ENCODE measurements at places on chromosomes 2 and 18.

GRCh38 chr2:234403074-234403473 lies 93.8 kb downstream of the ARL4C start:
- no peak for DNase-seq

DNA sequence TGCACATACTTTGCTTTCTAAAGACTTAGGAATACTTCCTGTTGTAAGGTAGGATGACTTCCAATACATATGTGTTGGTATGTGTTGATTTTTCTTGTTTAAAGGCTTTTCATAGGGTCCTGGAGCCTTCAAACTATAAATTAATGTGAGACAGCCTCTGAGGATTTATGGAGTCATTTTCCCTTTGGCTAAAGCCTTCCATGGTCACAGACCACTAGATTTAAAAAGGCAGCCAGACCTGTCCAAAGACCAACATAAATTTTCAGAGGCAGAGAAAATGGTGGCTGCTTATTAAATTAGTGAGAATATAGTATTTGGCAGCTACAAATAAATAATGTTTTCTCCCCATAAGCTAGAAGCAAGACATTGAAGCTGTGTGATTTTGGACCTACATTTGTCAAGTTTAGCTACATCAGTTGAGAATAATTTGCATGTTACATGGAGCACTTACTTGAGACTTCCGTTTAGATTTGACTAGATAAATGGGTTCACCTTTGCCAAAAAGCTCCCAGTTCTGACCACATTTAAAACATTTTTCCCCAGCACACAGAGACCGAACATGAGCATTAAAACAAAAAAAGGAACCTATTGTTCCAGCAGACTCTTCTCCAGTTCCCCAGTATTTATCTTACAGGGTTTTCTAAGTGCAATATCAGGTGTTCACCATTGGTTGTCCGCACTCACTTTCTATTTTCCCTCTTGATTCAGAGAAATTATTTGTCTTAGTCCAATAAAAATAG lies 402.9 kb downstream of the PARD3B start:
- DNase-seq: no peak

DNA sequence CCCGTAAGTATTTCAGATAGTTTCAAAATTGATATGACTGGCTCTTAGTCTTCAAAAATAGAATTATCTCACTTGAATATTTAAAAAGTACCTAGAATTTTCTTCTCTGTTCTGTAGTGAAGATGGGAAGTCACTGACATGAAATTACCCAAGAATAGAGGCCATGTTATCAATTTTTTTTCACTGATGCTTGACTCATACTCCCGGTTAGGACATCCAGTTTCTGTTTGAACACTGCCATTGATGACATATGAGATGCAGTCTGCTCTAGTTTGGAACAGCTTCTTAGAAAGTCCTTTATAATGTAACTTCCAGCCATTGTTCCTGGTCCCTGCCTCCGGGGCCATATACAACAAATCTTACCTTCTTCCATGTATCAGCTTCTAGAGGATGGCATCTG lies 26.0 kb downstream of the MAP3K20 start:
- no peak for DNase-seq

DNA sequence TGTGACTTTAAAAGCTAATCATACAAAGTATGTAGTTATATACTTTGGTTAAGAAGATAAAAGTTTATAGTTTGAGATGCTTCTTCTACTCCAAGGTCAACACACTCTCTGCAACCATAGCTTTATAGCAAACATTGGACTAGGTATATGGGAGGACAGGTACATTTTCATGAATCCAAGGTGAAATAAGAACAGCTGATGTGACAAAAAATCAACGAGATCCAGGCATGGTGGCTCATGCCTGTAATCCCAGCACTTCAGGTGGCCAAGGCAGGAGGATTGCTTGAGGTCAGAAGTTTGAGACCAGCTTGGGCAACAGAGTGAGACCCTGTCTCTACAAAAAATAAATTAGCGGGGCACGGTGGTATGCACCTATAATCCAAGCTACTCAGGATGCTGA lies 163.3 kb upstream of the VWC2L start:
- DNase-seq: no peak

GRCh38 chr2:133434959-133435668 lies 133.1 kb downstream of the NCKAP5 start:
- no peak for DNase-seq

DNA sequence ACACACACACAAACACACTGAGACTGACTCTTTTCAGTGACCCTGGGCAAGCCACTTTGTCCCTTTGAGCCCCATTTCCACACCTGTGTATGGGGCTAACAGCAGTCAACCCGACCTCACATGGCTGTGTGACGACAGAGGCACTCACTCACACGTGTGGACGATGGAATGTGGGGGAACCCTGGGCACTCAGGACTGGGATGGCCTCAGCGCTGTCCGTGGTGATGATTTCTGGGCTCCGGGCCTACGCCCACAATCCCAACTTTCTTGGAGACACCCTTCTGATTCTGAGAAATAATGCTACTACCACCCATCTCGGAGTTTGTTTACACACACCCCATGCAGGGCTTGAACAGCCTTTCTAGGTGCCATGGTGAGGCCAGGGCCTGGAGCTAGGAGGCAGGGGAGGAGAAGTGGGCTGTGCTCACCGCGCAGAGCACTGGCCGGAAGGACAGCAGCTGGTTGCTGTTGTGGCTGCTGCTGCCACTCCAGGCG lies 1.5 kb downstream of the CRYBA2 start:
- no peak for DNase-seq

- no peak for DNase-seq
These were observed 119.5 kb upstream of the LMAN1 start for GRCh38 chr18:59478591-59478990.

DNA sequence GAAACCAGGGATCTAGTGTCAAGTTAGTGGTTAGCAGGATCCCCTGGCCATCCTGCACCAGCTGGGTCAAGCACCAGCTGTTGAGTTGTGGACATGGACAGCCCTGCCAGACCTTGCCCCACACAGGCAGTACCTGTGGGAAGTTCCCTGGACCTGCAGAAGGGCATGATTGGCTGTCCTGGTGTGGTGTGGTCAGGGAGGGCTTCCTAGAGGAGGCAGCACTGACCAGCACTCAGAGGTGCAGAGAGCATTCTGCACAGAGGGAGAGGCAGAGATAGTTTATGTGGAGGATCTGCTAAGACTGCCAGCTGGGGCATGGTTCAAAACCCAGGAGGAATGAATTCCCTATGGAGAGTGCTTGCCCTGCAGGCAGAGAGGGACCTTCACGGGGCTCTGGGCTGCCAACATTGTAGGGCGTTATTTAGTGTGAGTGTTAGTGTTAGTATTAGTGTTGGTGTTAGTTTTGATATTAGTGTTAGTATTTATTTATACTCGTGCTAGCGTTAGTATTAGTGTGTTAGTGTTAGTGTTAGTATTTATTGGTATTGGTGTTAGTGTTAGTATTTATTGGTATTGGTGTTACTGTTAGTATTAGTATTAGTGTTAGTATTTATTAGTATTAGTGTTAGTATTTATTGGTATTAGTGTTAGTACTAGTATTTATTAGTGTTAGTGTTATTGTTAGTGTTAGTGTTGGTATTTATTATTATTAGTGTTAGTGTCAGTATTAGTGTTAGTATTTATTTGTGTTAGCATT lies 31.9 kb downstream of the TWIST2 start:
- DNase-seq: no peak

- no peak for DNase-seq
These were observed 140.3 kb downstream of the TRIB2 start for GRCh38 chr2:12856934-12857601.

- DNase-seq: no peak
These were observed 107.1 kb downstream of the CTNNA2 start for GRCh38 chr2:79619976-79620375.

DNA sequence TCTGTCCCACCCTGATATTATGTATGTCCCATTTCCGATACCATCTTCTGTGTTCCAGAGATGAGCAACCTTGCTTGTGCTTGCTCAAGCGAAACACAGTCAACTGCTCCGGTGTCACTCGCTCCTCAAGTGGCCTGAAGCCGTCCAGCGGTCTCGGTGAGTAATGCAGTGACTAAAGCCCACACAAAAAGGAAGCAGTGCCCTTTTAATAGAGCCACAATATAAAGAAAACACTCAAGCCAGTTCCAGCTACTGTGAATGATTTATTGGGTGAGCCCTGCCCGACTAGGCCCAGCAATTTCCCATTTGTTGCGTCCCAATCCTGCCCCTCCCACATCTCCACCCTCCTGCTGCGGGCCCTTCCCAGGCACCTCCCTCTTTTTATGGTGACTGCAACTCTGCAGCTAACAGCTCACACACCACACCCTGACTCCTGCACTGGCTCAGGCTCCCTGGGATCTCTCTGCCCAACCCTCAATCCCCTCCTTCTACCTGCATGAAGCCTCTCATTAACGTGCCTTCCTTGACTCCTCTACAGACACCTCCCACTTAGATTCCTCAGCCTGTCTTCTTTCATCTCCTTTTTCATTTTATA lies 44.2 kb upstream of the DSC1 start:
- no peak for DNase-seq

DNA sequence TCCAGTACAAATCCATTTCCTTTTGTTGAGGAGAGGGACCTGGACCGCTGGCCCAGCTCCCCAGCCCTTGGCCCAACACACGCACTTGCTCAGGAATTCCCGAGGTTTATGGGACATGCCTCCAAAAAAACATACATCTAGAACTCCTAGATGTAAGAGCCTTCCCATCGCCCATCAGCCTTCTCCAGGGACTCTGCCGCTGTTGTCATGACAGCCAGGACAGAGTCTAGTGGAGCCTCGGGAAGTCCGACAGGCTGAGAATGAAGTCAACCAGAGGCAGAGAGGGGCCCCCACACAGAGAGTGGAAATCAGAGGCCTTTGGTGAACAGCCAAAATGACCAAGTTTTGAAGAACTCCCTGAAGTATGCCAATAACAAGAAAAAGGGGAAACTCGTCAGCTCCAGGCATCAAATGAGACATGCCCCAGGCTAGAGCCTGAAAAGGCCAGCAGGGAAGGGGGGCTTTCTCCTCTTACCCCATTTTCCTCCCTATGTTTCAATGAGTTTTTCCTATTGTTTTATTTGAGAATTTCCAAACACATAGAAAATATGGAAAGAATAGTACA lies 43.2 kb upstream of the CAB39 start:
- no peak for DNase-seq

GRCh38 chr2:178807227-178808008 lies at the start of gene TTN:
Gene TTN (minus strand): TSS chr2:178807423. CDS start chr2:178804642, 2,781 bp downstream.
- no peak for DNase-seq

DNA sequence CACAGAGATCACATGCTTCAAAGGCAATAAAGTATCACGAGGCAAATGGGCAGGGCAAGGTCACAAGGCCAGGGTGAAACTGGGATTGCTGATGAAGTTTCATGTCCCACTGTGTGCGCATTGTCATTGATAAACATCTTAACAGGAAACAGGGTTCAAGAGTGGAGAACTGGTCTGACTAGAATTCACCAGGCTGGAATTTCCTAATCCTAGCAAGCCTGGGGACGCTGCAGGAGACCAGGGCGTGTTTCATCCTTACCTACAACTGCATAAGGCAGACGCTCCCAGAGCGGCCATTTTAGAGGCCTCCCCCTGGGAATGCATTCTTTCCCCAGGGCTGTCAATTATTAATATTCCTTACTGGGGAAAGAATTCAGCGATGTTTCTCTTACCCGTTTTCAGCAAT lies 33.2 kb downstream of the PTPN4 start:
- no peak for DNase-seq

- no peak for DNase-seq
These were observed 76.6 kb downstream of the CCDC85A start for GRCh38 chr2:56260415-56260814.

- no peak for DNase-seq
These were observed 172.9 kb downstream of the SLC8A1 start for GRCh38 chr2:40279001-40279400.

DNA sequence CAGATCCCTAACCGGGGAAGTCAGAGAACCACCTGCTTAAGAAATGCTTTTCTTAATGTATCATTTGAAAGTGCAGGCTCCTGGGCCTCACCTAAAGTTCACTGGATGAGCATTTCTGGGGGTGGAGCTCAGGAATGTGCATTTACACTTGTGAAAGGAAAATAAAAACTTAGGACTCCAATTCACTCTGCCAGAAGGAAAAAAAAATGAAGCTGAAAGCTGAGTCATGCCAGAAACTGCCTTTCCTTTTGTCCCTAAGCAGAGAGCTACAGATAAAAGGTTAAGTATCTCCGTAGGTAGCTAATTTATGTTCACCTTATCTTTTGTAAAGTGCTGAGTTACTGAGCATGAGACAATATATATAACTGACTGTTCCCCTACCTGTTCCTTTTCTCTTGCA lies 229.5 kb upstream of the MEX3C start:
- DNase-seq: no peak

- no peak for DNase-seq
These were observed 394.5 kb downstream of the DLGAP1 start for GRCh38 chr18:4060427-4061281.

GRCh38 chr2:79453918-79454317 lies 58.9 kb upstream of the CTNNA2 start:
- no peak for DNase-seq

DNA sequence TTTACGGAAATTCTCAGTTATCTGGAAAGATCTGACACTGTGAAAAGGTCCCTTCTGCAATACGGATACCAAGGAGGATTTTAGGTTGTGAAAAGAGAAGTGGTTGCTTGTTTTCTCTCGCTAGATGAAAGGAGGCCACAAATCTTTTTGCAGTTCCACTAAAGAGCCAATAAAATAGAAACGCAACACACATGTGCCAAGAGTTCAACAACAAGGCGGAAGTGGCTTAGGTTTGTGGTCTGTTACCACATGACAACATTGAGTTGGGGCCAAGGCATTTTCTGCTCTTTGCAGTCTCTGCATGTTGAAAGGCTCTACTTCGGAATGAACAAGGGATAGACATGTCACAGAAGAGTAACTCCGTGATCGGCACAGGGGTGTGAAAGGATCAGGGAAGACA lies 115.7 kb upstream of the OSR1 start:
- DNase-seq: peak; percentile 2

DNA sequence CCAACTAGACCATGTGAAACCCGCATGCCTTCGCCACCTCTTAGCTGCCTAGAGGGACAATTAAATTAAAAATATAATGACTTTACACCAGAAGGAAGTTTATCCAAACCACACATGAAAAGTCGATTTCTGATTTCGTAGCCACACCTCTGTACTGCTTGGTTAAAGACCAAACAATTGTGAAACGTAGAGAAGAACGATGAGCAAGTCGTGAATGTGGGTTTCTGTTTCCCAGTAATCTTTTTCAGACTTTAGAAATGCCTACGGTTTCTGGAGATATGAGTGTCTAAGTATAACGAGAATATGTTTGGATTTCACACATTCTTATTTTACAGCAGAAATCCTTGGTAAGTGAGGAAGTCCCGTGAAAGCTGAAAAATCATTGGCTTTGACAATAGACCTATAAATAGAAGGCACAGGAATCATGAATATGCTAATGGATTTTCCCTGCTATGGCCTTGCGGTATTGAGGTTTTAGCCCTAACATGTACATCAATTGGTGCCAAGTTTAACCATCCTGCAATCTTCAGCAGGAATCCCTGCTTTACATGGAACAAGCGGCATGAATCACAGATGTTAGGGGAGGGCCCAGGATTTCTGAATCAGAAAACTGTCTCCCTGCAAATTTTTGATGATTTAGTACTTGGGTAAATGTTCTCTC lies 105.6 kb downstream of the TTC32 start:
- no peak for DNase-seq

- DNase-seq: no peak
These were observed 351.9 kb upstream of the ID2 start for GRCh38 chr2:8329660-8330622.

- DNase-seq: no peak
These were observed 861.6 kb downstream of the CBLN2 start for GRCh38 chr18:71682591-71682990.

GRCh38 chr2:88187038-88187676 lies 17.0 kb downstream of the THNSL2 start:
- DNase-seq: no peak
